DMS79 (cell line): ENCODE measurements at places on chromosomes 3 and 15.

- DNase-seq, result no peak
Measured at GRCh38 chr3:188342991-188343732, 189.2 kb downstream of the LPP start.

- peak; percentile 59 for DNase-seq
Measured at GRCh38 chr15:26391567-26392194, 381.2 kb downstream of the GABRB3 start.

DNA sequence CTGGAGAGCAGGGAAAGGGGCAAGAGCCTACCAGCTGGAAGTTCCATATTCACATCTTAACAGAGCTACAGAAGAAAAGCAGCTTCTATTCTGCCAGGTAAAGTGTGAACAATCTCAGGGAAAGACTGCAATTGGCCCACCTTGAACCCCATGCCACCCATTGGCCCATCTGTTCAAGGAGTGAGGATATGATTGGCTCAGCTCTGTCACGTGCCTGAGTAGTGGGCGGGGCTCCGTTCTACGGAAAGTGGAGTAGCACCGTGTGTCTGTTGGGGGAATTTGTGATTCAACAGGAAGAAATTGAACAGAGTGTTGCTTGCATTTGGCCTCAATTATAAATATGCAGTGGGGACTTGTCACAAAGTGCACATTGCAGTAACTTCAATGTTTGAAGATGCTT, 81.8 kb downstream of the MINAR1 start:
- no peak for DNase-seq

DNA sequence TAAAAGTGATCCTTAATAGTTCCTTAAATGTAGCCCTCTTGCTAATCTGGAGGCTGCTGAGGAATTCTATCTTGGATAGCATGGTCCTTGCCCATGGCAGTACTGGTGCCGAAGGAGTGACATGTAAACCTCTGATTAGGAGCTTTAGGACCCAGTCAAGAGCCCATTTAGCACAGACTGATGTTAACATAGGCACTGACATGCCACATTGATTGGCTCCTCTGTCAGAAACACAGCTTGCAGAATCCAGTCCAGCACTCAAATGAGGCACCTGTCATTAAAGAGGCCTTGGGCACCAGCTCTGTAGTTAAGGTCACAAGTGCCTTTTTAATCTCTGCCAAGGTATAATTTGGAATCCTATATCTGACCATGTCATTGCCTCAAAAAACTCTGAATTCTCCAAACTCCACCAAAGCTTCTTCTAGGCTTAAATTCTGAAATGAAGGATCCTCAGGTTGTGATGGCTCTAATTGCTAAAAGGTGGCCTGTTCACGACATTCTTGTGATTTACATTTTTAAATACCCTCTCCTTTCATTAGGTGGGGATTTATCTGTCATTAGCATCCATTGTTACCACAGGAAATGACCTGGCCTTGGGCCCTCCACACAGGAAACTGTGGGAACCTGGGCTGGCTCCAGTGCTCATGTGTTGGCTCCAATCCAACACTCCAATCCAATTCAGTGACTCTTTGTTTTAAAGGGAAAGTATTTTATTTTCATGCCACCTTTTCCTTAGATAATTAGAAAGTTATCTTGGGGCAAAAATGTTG, 57.3 kb upstream of the RNF7 start:
- peak; percentile 53 for DNase-seq

DNA sequence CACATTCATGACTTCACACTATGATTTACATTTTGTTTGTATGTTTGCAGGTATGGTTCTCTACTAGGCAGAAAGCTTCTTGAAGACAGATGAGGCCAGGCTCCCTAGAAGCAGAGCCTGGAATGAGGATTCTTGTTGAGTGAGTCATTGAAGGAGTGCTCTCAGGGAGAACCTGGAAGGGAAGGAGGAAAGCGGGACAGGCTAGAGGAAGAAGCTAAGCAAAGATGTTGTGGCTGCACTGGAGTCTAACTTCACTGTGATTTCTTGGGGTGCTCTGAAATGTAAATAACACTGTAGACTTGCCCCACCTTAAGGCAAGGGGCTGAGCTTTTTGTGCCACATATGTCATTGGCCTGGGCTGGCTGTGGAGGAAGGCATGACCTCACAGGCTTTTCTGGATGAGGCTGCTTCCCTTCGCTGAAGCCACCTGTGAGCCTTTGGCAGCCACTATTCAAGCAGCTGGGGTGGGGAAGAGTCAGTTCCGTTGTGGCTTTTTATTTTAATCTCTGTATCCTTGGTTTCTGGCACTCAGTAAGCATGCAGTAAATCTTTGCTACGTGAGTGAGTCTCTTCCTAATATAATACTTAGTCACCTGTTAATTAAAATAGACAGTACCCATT, 307.3 kb downstream of the SV2B start:
- no peak for DNase-seq

- no peak for DNase-seq
Measured at GRCh38 chr3:75048650-75049049, 434.2 kb upstream of the CNTN3 start.

- no peak for DNase-seq
Measured at GRCh38 chr15:41417418-41418195, 712 bp downstream of the RTF1 start.

- DNase-seq, result no peak
Measured at GRCh38 chr3:129410971-129411370, 17.5 kb downstream of the EFCAB12 start.

DNA sequence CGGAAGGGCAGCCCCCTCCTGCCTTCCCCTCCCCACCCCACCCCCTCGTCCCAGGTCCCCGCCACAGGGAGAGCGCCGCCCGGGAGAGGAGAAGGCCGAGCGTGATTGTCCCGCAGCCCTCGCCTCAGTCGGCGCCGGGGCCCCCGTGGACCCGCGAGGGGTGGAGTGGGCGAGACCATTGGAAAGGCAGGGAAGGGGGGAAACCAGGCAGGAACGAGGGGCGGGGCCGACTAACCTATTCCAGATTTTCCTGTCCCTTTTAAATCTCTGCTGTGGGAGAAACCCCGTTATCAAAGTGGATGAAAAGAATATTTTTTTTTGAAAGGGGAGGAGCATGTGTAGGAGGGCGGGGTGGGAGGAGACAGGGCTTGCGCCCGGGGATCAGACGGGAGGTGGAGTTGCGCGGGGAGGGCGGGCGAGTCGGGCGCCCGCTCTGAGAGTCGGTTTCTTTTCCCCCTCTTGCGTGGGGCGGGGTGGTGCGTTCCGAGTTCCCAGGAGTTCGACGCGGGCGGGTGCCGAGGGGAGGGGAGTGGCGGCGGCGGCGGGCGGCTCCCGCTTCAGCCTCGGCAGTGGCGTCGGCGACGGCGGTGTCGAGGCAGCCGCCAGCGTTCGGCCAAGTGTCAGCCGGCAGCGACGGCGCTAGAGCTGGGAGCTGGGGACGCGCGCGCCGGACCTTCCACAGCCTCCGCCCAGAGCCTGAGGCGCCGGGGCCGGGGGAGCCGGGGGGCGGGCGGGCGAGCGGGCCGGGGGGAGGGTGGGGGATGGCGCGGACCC, at the start of gene NECTIN3:
Gene NECTIN3, plus strand, starts transcription at position 560 of the 774 bp plus-strand sequence. Its CDS starts 202 bp downstream, at position 762.
- peak; percentile 9 for DNase-seq

DNA sequence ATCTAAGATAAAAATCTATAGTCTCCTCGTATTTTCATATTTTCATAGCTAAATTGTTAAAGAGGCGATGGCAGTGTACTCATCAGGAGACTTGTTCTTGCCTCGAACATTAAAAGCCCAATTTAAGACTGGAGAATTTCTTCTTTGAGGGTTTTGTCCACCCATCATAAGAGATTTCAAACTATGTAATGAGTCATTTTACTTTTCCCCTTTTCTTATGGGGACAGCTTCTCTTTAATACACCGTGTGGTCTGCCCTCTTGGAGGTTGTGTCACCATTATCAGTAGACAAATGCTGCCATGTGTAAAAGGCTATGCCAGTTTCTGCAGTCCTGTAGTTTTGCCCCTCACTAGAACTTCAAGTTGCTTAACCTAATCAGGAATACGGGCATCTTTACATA, 16.9 kb downstream of the TGFBR2 start:
- DNase-seq, result no peak

DNA sequence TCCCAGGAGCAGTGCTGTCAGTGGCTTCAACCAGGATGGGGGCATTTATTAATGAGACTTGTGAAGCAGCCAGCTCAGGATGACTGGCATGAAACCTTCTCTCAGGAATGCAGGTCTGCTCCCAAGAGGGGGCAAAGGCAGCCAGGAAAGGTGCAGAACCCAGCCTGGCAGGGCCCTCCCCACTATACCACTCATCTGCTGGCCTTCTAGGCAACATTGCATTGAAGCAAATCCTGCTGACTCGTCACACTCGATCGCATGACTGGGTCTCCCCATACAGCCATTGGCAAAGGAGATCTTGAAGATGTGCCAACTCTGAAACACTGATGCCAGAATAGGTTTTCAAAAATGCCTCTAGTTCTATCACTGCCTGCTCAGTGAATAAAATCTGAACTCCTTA, 65.7 kb upstream of the CMTM7 start:
- peak; percentile 77 for DNase-seq

DNA sequence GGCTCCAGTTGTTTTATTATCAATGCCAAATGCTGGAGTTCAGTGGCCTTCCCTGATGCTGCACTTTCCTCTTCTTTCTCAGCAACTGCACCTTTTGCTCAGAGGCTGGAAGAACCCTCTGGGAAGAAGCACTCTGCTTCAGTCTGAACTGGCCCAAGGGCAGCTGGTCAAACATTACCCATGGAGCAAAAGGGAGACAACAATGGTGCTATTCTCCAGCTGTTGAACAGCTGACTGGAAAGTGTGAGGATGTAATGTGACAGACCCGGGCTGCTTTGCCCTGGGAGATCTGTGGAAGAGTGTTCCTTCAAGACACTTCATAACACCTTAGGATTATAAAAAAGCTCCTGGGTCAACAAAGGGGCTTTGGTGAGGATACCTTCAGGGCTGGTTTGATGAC, 84.9 kb downstream of the EPHB1 start:
- no peak for DNase-seq

GRCh38 chr15:39095218-39095879, 485.5 kb upstream of the THBS1 start:
- no peak for DNase-seq

DNA sequence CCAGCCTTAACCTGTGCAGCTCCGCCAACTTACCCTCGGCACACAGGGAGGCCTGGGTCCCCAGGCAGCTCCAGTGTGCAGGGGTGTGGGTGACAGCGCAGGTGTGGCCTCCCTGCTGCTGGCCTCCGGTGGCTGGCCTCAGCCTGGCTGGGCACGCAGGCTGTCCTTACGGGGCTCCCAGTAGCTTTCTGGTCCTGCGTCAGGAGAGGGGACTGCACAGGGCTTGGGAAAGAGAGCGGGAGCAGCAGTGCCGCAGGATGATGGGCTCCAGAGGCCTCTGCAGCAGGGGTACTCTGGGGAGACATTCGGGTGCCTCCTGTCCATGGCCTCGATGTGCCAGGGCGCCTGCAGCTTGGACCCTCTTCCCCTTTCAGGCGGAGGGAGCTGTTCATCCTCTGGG, 9.4 kb downstream of the APBA2 start:
- DNase-seq, result no peak

DNA sequence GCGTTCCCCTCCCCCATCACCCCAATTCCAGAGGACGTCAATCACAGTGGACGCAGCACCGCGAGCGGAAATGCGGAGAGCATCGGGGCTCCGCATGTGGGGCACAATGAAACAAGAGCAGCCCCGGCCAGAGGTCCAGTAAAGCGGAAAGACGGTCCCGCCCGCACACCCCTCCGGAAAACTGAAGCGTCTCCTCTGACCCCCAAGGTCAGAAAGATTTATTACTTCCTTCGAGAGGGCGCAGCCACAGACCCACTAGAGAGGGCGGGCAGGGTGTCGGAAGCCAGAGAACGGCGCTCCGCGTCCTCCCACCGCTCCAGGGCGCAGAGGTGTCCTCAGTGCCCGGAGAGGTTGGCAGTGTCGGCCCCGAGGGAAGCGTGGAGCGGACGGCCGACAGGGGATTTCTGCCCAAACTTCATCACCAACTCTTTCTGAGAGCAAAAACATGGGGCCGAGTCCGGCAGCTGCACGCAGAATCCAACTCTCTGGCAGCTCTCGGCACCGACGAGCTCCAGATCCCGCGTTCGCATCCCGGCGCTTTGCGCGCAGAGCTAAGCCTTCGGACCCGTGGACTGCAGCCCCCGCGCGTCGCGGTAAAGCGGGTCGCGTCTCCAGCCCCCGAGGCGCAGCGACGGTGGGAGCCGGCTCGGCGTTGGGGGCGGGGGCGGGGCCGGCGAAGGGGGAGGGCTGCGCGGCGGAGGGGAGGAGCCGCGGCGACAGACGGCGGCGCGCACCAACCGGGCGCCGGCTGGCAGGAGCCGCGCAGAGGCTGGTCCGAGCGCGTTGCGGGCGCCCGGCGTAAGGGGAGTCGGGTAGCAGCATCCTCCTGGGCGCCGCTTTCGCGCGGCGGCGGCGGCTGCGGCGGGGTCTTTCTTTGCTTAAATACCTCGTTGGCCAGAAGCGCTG, at the start of gene CHST2:
Gene CHST2, plus strand, starts transcription at position 763 of the 906 bp plus-strand sequence. CDS start 1,046 bp downstream, outside the sequence.
- DNase-seq, result peak; percentile 22

DNA sequence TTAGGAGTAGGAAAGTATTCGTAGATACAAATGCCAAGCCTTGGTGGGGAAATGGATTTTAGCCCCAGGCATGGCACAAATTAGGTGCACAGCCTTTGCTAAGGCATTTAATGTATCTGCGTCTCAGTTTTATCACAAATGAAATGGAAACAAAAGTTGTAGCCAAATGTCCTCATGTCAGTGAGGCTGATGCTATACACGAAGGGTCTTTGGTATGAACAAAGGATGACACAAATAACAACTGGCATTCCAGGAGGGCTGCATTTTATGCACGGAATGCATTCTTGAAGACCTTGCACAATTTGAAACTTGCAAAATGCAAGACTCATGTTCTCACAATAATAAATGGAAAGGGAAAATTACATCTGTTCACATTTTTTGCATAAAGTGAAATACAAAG, 181.9 kb downstream of the SV2B start:
- no peak for DNase-seq

DNA sequence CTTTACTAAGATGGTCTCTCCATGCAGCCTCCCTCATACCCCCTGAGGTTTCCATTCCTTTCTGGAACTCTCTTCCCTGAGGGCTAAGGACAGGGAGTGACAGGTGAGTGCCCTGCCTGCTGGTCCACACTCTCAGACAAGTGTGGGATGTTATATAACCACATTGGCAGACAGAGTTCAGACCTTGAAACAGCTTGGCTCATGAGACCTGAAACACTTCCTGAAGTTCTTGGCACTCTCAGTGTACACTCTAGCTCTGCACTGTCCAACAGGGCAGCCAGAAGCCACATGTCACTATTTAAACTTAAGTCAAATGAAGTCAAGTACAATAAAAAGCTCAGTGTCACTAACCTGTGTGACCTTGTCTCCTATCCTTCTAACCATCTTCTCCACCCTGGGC, 188.5 kb downstream of the ZNF621 start:
- no peak for DNase-seq

DNA sequence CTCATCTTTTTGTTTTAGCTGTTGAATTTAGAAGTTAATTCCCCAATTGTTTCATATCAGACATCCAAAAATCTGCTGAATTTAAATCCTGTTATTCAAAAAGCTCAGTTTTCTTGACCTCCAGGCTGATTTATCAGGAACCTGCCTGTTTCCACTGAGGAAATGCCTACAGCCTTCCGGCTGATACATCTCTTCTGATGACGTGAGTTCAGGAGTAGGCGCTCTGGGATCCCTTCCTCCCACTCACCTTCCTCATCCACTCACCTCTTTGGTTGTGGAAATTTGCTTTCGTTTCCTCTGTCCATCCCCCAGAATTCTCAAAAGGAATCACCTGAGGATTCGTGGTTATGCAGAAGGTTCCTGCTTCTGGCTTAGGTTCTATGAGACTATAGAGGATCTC, 55.4 kb upstream of the ALDH1A3 start:
- DNase-seq, result no peak
